Right cardiac atrium (tissue), 5 donors: ENCODE measurements at places on chromosomes 2 and 18. TPM values are rescaled to one million over a fixed set of nuclear protein-coding genes. Genes with fewer than 3 reads are reported as not detected.

IGFBP5 gene
- 162 TPM for polyA plus RNA-seq

LYPD6 gene
- polyA plus RNA-seq: 0.48 TPM

IL18RAP gene
- 0.18 TPM for polyA plus RNA-seq

SEPTIN10 gene
- polyA plus RNA-seq: 27.9 TPM

LRRC30 gene
- not detected for polyA plus RNA-seq

CDH7 gene
- 0.07 TPM for polyA plus RNA-seq

PELI1 gene
- 6.9 TPM for polyA plus RNA-seq

GKN1 gene
- not detected for polyA plus RNA-seq

TUBB6 gene
- 143 TPM for polyA plus RNA-seq

NEU4 gene
- polyA plus RNA-seq: 0.68 TPM

EVX2 gene
- polyA plus RNA-seq: not detected

TMEFF2 gene
- 0.79 TPM for polyA plus RNA-seq
